ENCODE measurements at places on chromosomes 4 and X.

DNA sequence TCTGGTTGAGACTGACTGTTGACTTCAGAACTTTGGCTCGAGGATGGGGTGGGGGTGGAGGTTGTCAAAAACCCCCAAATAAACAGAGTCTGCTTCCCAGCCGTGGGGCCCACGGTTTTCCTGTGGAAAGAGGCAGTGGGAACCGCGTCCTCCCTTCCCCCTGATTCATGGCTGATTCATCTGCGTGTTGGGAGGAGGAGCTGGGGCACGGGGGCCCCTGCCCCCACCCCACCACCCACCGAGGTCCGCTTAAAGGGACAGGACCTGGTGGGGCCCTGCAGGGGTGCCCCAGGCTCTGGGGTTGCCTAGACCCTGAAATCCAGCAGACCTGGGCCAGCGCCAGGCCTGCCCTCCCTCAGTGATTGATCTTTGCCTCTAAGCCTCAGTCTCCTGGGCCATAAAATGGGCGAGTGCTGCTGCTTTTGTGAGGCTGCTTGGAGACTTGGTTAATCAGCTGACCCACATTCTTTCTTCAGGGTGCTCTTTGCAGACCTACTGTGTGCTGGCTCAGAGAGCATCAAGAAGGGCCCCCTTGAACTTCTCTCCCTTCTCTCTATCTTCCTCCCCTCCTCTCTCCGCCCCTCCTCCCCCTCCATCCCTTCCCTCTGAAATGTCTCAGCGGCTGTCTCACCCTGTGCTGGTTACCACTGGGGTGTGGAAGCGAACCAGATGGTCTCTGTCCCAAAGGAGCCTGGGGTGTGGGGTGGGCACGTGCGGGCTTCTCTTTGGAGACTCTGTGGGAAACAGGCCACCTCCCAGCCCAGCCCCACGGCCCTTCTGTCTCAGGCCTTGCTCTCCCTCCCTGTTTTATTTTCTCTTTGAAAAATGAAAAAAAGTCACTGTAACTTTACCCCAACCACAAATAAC lies 9.1 kb downstream of the HTRA3 start:
- no peak for DNase-seq

DNA sequence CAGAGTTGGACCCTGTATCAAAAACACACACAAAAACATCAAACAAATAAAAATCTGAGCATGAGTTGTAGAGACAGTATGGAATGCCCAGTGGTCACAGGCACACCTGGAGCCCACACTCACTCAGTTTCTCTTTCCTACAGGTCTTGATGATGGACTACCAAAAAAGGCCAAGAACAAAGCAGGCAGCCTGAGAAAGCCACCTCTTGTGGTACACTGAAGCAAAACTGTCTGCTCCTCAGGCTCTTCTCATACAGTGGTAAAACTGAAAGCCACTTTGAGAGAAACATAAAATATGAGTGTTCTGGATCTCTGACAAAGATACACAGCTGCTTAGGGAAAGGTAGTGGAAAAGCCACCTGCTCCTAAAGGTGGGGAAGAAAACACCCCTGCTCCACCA lies 1206.9 kb downstream of the FSTL5 start:
- DNase-seq, result no peak

DNA sequence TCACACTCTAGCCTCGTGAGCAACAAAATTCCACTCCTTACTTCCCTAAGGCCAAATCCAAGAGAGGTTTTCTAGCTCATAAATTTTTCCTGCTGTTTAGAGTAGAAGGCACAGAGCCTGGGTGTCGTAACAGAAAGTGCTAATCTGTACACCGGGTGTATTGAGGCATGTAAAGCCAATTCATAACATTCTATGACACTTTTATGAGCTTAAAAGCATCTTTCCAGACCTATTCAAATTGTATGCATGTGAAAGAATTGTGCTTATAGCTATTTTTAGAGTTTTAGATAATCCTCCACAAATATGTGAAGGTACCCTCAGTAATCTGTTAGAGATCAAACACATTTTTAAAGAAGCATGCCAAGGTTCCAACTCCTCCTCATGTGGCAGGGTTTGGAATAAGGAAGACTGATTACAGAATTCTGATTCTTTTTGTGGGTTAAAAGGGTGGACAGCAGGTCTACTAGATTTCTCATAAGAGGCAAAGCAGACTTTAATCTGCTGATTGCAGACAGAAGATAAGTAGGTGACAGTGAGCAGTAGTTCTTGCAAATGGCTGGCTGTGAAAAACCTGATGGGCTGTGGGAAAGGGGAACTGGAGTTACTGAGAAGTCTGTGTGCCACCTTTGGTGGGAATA lies 25.5 kb upstream of the LRCH2 start:
- DNase-seq, result no peak

DNA sequence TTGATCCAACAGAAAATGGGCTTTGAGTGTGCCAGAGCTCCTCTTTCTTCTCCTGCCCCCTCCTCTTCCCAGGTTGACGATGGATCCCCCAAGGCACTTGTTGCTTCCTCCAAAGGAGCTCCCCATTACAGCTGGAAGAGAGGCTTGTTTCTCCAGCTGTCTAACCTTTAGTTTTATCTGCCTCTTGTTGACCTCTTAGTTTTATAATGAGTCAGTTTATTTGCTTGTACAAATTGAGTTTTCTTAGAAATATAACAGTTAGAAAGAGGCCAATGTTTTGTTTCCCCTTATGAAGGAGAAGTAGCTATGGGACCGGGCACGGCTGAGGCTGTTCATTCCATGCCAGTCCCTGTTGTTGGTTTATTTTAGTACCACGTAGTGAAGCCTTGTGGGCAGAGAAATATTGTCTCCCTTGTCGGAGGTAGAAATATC lies 158.2 kb downstream of the SPRY1 start:
- no peak for DNase-seq

DNA sequence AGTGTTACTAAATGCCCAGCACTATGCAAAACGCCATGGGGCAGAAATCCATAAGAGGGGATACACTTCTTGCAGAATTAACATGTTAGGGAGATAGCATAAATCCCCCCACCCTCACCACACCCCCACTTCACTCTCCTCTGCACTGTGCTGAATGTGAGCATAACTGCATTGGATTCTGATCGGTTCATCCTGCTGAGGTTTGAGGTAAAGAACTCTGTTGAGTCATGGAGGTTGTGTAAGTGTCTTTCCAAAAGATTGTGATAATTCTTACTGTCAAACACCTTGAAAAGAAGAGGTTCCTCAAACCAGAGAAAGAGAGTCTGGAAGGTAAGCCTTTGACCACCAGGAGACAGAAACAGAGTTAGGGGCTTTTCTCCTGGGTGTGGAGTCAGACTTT lies 43.6 kb downstream of the RBM47 start:
- no peak for DNase-seq

DNA sequence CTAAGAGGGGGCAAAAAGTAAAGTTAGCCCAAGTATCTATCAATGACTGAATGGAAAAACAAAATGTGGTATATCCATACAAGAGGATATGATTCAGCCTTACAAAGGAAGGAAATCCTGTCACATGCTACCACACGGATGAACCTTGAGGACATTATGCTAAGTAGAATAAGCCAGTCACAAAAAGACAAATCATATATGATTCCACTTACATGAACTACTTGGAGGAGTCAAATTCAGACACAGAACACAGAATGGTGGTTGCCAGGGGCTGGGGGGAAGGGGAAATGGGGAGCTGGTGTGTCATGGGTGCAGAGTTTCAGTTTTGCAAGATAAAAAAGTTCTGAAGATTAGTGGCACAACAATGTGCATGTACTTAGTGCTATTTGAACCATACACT lies 101.8 kb downstream of the SH3KBP1 start:
- DNase-seq, result no peak

- DNase-seq, result no peak
Measured at GRCh38 chr4:41525129-41525528, 12.8 kb upstream of the LIMCH1 start.

GRCh38 chr4:142419712-142420111 lies 426.4 kb downstream of the INPP4B start:
- DNase-seq, result no peak

- DNase-seq, result no peak
Measured at GRCh38 chrX:56784666-56785065, 55.6 kb downstream of the NBDY start.

GRCh38 chrX:53990171-53990570 lies 54.1 kb downstream of the PHF8 start:
- no peak for DNase-seq

GRCh38 chrX:78326401-78326800 lies 1.0 kb downstream of the CYSLTR1 start:
- DNase-seq, result no peak

DNA sequence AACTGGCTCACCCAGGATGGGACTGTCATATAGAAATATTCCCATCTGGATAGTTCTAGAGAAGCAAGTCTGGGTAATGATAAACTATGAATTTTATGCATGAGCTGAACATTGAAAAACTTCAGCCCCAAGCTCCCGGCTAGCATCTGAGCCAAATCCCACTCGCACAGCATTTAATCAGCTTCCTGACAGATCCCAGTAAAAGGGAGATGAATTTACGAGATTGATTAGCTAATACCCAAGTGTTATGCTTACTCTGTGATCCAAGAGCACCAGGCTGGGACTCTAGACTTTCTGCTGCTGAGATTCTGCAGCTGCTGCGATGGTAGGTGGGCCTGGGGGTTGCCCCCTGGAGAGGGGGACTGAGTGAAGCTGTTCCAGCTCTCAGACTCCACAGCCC lies 28.0 kb downstream of the FRMPD3 start:
- no peak for DNase-seq

GRCh38 chr4:173264245-173264644 lies 69.9 kb downstream of the HMGB2 start:
- DNase-seq, result no peak
